Panc1 (cell line): ENCODE measurements at places on chromosomes 7 and 10.

GRCh38 chr10:28721318-28721951 lies 44.1 kb downstream of the BAMBI start:
- DNase-seq = no peak

DNA sequence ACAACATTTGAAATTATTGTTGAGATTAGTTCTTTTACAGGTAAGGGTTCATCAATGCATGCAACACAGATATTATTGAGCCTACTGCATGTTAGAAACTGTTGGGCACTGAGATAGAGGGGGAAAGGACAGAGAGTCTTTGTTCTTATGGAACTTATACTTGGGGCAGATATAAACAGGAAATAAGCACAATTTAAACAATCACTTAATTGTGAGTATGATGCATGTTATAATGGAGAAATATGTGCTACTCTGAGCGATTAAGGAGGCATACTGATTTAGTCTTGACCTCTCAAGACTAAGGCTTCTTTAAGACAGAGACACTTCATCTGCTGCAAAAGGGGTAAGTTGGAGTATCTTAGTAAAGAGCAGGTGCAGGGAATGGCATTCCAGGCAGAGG lies 593.3 kb downstream of the CCSER2 start:
- no peak for DNase-seq

GRCh38 chr7:4838626-4839334 lies 23.1 kb downstream of the PAPOLB start:
- DNase-seq = no peak

- no peak for DNase-seq
These were observed 48.9 kb upstream of the HELLS start for GRCh38 chr10:94496646-94497045.

DNA sequence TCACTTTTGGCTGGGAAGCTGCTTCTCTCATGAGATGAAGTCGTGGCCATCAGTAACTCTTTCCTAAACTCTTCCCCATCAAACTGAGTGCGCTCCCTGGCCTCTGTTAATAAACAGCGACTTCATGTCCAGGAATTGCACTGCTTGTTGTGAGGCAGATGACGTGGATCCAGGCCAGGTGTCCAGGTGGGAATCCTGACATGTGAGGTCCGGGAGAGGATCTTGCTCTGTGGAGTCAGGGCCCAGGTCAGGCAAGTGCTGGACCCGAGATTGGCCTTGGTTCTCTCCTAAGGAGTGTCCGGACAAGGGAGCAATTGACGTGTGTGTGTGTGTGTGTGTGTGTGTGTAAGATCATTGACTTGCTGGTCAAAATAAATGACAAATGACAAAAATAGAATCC lies 362.7 kb downstream of the GLRX3 start:
- DNase-seq = no peak

DNA sequence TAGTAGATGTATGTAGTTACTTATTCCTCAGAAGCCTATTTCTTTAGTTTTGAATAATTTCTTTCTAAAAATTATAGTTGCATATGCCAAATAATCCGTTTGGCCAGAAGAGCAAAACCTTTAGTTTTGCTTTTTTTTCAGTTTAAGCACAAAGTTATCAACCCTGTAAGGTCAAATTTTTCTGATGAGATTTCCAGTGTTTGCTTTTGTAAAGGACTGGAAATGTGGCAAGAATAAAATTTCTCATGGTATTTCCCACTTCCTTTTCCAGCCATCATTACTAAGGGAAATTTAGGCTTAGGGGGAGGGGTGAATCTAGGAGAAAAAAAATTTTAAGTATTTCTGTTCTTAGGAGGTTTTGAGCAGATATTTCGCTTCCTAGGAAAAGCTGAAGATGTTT lies 7.6 kb downstream of the CALD1 start:
- no peak for DNase-seq

DNA sequence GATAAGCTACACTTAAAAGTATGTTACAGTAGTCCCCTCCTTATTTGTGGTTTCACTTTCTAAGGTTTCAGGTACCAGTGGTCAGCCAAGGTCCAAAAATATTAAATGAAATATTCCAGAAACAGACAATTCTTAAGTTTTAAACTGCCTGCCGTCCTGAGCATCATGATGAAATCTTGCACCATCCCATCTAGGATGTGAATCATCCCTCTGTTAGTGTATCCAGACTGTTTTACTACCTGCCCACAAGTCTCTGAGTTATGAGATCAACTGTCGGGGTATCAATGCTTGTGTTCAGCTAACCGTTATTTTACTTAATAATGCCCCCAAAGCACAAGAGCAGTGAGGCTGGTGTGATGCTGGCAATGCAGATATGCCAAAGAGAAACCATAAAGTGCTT lies 11.4 kb downstream of the KDM7A start:
- peak; percentile 80 for DNase-seq

DNA sequence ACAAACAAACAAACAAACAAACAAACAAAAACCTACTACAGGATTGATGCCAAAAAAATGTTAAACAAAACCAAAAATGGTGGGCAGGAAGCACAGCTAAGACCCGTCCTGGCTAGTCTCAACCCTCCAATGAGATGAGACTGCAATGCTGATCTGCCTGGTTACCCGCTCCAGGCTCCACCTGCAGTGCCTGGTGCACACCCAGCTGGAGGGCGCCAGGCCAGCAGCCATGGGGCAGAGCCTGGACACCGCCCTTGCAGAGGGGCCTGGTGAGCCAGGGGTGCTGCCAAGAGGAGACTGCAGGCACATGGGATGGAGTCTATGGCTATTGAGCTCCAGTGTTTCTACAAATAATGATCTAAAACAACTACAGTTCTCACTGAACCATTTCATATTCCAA lies 107.0 kb downstream of the LARP4B start:
- no peak for DNase-seq

GRCh38 chr10:33178026-33178755 lies 156.3 kb downstream of the NRP1 start:
- DNase-seq = no peak

GRCh38 chr7:55546814-55547213 lies 25.5 kb downstream of the VOPP1 start:
- peak; percentile 89 for DNase-seq

GRCh38 chr7:1713502-1714484 lies 43.7 kb downstream of the ELFN1 start:
- DNase-seq = no peak

- no peak for DNase-seq
These were observed 405 bp upstream of the ENTPD1 start for GRCh38 chr10:95755511-95756004.

- DNase-seq = no peak
These were observed 27.9 kb downstream of the C7orf25 start for GRCh38 chr7:42883950-42884349.

- no peak for DNase-seq
These were observed 21.4 kb downstream of the HKDC1 start for GRCh38 chr10:69241575-69241974.

GRCh38 chr7:155466814-155467733 lies 9.1 kb downstream of the EN2 start:
- no peak for DNase-seq

DNA sequence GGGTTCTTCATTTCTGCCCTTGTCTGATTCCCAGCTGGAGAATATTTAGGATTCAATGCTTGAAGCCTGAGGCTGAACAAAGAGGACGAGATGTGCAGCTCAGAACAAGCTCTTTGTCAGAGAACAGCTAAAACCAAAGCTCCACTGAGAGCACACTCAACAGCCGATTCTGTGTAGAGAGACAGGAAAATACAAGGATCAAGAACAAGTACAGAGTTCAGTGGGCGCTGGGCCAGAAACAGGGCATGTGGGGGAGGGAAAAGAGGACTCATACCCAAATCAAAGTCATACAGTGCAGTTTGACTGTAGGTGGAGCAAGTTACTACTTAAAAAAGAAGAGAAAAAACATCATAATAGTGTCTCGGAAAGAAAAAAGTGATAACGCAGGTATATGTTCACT lies at the start of gene AGMO:
AGMO (minus strand) TSS at position 181 of the 400 bp plus-strand sequence.
- no peak for DNase-seq

- DNase-seq = no peak
These were observed 548.7 kb upstream of the GALNT17 start for GRCh38 chr7:70582927-70583895.

- DNase-seq = peak; percentile 33
These were observed 175.0 kb downstream of the CTNNA3 start for GRCh38 chr10:67520924-67521520.

GRCh38 chr10:62062752-62063512 lies 161.4 kb downstream of the ARID5B start:
- DNase-seq = no peak

DNA sequence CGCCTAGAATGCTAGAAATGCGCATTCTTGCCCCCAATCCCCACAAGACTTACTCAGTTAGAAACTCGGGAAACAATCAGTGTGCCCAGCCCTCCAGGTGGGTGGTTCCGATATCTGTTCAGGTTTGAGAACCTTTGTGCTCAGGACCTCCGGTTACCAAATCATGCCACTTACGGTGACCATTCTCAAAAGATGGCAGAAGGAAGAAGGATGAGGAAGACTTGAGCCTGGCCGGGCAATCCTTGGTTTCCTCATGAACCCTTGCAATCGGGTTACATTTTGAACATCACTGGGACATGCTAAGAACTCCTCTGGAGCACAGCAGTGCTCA lies 52.1 kb downstream of the RBM17 start:
- DNase-seq = no peak

DNA sequence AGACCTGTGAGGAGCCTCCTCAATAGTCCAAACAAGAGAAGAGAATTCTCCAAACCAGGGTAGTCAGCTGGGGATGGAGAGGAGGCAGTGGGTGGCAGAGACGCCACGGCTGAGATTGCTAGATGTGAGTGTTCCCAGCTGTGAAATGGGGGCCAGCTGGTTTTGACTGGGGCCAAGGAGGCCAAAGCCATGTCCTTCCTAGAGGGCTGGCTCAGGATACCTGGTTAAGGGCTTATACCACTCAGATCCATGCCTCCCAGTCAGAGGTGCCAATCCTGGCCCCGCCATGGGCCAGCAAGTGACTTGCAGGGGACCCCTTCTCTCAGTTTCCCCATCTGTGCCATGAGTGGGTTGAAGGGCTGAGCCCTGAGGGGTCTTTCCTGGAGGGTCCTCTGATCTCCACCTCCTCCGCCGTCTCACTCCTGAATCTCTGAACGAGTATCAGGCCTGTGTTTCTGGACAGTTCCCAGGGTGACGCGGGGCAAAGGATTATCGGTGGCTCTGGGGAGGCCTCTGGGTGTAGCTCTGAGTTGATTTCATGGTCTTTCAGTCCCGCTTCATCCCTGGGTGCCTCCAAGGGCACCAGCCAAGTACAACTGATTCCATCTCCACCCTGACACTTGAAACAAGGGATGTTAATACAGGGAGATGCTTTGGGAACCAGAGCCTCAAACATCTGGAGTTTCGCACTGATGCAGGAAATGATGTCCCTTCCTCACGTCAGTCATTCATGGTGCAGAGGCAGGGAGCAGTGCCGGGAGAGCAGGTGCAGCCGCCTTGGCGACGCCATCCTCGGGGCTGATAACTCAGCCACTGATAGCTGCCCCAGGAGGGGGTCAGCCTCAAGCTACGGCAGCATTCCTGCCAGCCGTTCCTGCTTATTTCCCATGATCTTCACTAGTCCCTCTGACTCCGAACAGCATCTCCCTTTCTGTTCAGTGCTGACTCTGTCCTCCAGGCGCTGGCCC lies 126.7 kb downstream of the RGS10 start:
- DNase-seq = no peak

DNA sequence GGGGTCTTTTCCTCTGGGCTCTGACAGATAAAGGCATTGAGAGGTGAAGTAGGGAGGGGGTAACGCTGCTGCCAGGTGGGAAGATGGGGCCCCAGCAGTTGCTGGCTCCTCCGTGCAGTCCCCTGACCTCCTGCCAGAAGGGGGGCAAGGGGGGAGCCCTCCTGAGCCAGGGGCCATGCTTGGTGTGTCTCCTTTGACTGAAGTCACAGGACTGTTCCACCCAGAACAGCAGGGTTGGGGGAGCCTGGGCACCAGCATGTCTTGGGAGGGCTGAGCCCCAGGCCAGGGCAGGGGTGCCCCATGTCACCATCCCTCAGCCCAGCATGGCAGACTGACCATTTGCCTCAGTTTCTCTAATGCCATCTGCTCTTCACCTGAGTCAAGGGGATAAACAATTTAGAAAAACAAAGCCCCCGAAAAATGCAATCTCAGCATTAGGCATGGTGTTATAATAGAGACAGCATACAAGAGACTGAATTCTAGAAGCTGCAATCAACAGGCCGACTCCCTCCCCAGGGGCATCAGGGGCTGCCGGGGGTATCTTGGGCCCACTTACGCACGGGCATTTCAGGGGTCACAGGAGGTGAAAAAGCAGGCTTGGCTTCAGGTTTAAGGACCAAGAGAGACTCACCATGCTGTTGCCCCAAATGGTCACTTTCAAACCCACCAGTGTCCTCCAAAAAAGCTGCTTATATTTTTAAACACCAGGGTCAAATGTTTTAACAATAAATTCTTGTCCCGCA lies 108.6 kb upstream of the GPR26 start:
- no peak for DNase-seq

GRCh38 chr7:93198472-93198871 lies 27.8 kb downstream of the HEPACAM2 start:
- no peak for DNase-seq

DNA sequence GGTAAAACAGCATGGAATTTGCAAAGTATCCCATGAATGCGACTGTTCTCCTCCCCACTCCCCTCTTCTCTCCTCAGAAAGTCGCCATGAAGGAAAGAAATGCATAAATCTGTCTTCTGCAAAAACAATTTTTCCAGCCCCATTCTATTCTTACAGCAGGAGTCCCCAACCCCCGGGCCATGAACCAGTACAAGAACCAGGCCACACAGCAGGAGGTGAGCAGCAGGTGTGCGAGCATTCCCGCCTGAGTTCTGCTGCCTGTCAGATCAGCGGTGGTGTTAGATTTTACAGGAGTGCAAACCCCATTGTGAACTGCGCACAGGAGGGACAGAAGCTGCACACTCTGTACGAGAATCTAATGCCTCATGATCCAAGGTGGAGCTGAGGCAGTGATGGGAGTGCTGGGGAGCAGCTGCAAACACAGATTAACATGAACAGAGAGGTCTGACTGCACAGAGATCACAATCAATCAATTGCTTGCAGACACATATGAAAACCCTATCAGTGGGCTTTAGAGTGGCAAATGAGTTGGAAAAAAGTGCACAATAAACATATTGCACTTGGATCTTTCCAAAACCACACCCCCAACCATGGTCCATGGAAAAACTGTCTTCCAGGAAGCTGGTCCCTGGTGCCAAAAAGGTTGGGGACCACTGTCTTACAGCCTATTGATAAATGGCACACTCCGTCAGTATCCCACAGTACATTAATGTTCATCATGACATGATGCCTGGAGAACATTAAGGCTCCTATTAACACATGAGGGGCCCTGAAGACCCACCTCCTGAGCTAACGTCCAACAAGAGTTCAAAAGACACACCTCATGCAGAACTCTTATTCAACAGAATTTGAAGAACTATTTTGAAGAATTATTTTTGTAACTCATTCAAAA lies 205.0 kb downstream of the PTPRN2 start:
- no peak for DNase-seq

DNA sequence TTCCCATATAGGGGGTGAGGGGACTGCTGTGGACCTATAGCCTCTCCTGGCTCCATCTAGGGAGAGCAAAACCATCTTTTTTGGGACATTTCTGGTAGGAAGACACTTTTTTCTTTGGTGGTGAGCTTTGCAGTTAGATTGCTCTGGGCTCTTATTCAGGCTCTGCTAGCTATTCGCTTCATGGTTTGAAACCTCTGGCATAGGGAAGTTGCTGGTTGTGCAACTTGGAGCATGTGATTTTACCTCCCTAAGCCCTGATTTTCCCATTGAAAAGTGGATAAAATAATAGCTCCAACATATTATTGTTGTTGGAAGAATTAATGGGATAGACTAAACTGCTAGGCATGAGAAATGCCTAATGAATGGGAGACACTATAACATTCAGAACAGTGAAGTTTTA lies 69.6 kb downstream of the CYP26A1 start:
- no peak for DNase-seq
